Glutamatergic neuron (in vitro differentiated cells): ENCODE measurements at places on chromosomes 11 and 22. TPM values are rescaled to one million over a fixed set of nuclear protein-coding genes. Genes with fewer than 3 reads are reported as not detected.

DNA sequence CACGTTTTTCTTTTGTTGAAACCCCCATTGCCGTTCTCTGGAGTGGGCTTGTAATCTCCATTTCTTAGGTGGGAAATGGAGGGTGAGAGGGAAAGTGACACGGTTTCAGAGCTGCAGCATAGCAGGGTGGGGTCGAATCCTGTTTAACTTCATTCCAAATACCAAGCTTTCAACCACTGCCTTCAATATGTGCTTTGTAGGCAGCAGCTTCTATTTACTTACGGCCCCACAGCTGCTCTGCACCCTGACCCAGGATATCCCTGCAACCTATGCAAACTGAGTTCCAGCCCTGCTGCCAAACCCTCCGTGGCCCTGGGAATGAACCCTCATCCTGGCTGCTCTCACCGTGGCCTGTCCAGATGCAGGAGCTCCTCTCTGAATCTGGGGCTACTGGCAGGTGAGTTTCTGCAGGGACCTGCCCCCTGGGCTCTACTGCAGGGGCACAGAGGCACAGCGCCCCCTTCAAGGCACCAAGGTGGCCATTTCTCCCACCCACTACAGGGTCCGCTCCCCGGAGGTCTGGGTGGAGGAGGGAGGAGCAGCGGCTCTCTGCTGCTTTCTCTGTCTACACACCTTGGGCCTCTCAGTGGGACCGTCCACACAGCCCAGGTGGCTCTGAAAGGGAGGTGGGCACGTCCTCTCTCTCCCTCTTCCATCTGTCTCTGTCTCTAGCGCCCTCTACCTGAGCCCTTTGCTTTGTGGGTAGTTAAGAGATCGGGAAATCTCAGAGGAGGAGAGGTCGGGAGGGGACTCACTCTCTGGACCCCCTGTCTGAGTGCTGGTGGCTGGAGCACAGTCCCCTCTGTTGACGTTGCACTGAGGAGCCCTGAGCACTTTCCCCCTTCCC, 279.1 kb downstream of the BRD1 start:
- DNase-seq, result no peak
- no peaks in the 10 kb centered on the region for H3K4me1 ChIP-seq

- H3K27ac ChIP-seq, result no peak overlapping the region
- H3K27me3 ChIP-seq, result peaks cover 17% of the 10 kb centered on the region
- no peak overlapping the region for H3K4me3 ChIP-seq
- H3K4me1 ChIP-seq, result peaks cover 53% of the 10 kb centered on the region
- H3K36me3 ChIP-seq, result no peaks in the 10 kb centered on the region
- no peak for DNase-seq
These were observed 28.9 kb downstream of the DAGLA start for GRCh38 chr11:61709110-61709509.

DNA sequence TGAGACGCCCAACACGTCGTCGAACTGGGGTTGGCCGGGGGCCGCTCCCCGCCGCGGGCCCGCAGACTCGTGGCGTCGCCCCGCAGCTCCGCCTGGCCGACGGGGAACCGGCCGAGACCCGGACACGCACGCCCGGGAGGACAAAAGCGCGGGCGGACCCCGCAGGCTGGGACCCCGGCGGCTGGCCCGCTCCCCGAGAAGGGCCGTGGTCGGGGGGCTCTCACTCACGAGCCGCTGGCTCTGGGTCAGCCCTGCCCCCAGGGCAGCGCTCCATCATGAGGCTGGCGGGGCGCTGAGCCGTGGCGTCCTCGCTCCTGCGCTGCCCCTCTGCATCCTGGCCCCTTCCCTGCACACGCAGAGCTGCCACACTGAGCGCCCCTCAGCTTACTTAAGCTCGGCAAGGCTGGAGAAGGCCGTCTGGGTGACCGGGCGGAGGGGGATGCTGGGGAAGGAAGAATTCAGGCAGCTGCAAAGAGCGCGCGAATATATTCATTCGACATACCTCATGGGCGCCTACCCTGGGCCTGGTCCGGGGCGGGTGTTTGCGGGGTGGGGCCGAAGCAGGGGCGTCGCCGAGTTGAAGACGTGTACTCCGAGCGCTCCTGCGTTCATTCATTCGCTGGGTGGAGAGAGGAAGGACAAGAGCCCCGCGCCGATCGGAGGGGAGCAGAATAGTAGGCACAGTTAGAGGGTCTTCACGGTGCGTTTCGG, 579 bp upstream of the CYB5R2 start:
- no peaks in the 10 kb centered on the region for H3K36me3 ChIP-seq
- H3K4me3 ChIP-seq, result peak overlapping the region; percentile 75
- no peaks in the 10 kb centered on the region for H3K4me1 ChIP-seq
- peaks cover 10% of the 10 kb centered on the region for H3K27me3 ChIP-seq

Gene TSPAN32
- total RNA-seq, result not detected

Gene KBTBD4
- total RNA-seq, result 11.1 TPM

DNA sequence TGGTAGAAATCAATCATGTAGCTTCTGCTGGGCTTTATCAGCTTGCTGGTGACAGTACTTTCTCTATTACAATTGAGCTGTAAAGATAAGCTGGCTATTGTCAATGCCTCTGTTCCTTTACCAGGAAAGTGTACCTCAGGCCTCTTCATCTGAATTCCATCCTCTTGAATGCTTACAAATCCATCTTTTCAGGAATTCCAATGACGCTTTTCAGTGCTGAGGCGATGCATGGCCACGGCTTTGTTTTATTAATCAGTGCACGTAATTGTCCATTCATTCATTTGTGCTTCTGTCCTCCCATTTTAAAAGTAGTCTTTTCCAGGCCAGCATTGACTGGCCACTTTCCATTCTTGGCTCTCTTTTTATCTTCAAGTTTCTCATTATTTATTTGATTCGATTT, 202.0 kb downstream of the PGR start:
- no peaks in the 10 kb centered on the region for H3K27me3 ChIP-seq
- no peak overlapping the region for H3K4me3 ChIP-seq
- no peak for DNase-seq
- H3K4me1 ChIP-seq, result no peaks in the 10 kb centered on the region

- H3K27me3 ChIP-seq, result peaks cover 2% of the 10 kb centered on the region
- no peak for DNase-seq
- peaks cover 3% of the 10 kb centered on the region for H3K4me1 ChIP-seq
- H3K27ac ChIP-seq, result no peak overlapping the region
- H3K36me3 ChIP-seq, result no peaks in the 10 kb centered on the region
These were observed 93.9 kb upstream of the MTMR2 start for GRCh38 chr11:96017856-96018255.

GRCh38 chr11:78202733-78203167, 14.0 kb downstream of the USP35 start:
- DNase-seq, result no peak
- no peaks in the 10 kb centered on the region for H3K27me3 ChIP-seq
- H3K36me3 ChIP-seq, result peaks cover 5% of the 10 kb centered on the region
- H3K4me1 ChIP-seq, result no peaks in the 10 kb centered on the region

- peaks cover 2% of the 10 kb centered on the region for H3K4me1 ChIP-seq
- no peak for DNase-seq
- H3K4me3 ChIP-seq, result no peak overlapping the region
- H3K27ac ChIP-seq, result no peak overlapping the region
- no peaks in the 10 kb centered on the region for H3K36me3 ChIP-seq
These were observed 7.5 kb downstream of the DIXDC1 start for GRCh38 chr11:111944651-111945051.

DNA sequence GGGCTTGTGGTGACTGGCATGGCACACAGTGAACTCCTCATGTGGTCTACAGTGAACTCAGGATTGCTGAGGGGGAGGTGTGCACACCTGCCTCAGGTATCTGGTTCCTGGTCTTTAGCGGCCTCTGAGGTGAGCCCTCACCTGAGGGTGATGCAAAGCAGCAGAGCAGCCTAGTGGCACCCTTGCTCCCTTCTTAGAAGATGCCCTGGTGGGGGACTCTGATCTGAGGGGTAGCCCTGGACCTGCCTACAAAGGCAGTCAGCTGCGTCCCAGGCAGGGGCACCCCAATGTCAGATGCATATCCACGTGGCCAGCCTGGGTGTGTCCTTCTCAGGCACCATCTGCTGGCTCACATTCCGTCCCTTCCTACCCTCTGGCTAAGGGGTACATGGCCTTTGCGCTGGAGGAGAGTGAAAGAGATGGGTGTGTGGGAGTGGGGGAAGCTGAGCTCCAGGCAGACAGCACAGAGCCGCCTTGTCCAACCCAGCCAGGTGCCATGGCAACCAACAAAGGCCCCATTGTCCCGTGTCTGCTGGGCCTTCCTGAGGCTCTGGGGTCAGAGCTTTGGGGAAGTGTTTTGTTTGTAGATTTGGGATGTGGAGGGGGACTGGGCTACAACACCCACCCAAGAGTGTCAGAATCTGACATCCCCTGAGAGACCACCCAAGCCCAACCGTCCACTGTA, 5.8 kb downstream of the PLEKHB1 start:
- no peak overlapping the region for H3K27ac ChIP-seq
- peaks cover 1% of the 10 kb centered on the region for H3K4me1 ChIP-seq
- no peak overlapping the region for H3K4me3 ChIP-seq
- no peaks in the 10 kb centered on the region for H3K36me3 ChIP-seq
- DNase-seq, result no peak
